Stimulated activated CD8-positive, alpha-beta memory T cell treated with anti-CD3 and anti-CD28 coated beads, Interleukin-2, amount 100 ng/mL, for 1 hour (primary cell): ENCODE measurements at places on chromosomes 1 and 21.

DNA sequence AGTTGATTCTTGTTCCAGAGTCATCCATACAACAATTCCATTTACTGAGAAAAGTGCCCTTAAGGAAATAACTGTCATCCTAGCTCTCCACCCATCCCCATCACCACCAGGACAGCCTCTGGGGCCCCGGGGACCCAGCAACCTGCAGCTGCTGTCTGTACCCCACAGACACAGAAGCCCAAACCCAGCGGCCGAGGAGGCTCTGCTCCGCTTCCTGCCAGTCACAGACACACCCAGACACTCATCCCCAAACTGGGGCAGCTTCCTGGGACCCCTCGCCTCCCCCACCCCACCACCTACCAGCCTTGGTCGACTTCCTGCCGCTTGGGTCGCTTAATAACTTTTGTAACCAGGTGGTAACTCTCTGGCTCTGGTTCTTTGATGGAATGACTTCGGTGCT is 121.6 kb upstream of the SLC25A33 start:
- no peak for DNase-seq

- DNase-seq, result no peak
Observed at GRCh38 chr21:24716281-24716918, 890.9 kb downstream of the MRPL39 start.

DNA sequence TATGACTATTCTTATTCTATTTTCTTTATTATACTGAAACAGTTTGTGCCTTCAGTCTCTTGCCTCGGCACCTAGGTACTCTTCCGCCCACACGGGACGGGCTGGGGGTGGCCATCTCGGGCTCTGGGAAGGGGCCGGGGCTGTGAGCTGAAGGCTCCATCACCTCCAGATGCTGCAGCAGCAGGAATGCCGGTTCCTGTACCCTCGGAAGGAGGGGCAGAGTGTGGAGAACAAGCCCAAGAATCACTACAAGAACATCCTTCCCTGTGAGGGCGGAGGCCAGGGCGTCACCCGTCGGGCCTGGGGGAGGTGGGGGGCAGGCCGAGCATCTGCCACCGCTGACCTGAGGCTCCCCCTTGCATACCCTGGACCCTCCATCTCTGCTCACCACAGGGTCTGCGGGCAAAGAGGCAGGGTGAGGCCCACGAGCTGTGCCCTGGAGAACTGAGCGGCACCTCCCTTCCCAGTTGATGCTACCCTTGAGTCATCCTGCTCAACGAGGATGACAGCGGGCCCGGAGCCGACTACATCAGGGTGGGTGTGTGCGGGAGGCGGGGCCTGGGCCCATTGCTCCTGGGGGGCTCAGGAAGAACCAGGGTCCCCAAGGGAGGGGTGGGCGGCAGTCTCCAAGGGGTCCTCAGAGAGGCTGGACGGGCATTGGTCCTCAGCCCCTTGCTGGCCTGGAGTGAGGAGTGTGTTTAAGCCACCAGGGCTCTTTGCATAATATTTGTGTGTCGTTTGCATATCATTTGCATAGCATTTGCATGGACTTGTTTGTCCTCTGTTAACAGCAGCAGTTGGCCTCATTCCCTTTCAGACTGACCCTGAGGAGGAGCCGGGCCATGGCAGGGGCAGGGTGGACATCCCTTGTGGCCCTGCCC is 7.5 kb downstream of the RNF223 start:
- DNase-seq, result no peak

DNA sequence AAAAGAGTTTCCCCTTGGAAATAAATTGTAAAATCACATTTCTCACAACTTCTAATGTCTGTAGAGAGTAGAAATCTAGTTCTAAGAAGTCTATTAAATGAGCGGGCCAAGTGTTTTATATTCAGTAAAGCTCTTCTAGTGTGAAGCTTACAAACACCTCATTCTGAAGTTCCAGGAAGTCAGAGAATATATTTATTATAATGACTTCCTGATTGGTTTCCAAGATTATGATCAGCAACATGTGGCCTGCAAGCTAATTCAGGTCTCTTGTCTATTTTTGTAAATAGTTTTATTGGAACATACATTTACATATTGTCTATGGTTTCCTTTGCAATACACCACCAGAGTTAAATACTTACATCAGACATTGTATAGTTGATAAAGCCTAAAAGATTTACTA is 603.9 kb downstream of the AMY1C start:
- no peak for DNase-seq

GRCh38 chr21:45091550-45092322 is 17.4 kb downstream of the ADARB1 start:
- DNase-seq, result no peak
